ENCODE measurements at places on chromosomes 6 and 20.

- no peak for DNase-seq
Measured at GRCh38 chr20:19802492-19803158, 44.6 kb downstream of the RIN2 start.

GRCh38 chr6:37072526-37072925 is 67.1 kb downstream of the FGD2 start:
- no peak for DNase-seq

GRCh38 chr20:8909596-8909995 is 159.3 kb upstream of the PLCB4 start:
- no peak for DNase-seq

- DNase-seq, result no peak
Measured at GRCh38 chr6:96065213-96065612, 49.4 kb downstream of the FUT9 start.

DNA sequence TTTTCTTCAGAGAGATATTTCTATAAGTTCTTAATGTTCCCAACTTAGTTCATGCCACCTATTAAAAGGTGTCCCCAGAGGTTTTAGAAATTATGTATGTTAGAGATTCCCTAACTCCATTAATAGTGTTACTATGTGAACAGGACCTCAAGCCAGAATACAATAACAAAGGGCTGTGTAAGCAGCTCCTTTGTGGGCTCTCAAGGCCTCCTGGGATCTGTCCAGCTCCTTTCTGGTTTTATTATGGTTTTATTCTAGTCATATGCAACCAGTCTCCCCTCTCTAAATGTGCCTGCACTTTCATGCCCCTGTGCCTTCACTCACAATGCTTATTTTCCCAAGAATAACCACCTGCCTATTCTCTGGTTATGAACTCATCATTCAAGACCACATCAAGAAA is 22.7 kb downstream of the NRSN1 start:
- no peak for DNase-seq

DNA sequence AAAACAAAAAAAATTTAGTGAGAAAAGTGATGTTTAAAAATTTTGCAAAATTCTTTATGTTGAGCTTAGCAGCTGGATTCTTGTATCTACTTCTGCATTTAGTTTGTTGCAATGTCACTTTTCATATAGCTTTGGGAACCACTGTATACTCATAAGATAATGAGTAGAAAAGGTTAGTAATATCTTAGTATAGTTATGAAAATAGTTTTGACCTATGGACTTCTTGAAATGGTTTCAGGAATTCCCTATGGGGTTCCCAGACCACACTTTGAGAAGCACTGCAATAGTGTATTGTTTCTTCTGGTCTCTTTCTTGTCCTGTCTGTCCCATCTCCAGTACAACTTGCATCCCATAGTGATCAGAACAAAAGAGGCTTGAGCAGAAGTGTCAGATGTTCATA is 29.4 kb downstream of the PPP1R16B start:
- DNase-seq, result no peak

- DNase-seq, result no peak
Measured at GRCh38 chr20:49448917-49449316, 33.6 kb downstream of the KCNB1 start.

DNA sequence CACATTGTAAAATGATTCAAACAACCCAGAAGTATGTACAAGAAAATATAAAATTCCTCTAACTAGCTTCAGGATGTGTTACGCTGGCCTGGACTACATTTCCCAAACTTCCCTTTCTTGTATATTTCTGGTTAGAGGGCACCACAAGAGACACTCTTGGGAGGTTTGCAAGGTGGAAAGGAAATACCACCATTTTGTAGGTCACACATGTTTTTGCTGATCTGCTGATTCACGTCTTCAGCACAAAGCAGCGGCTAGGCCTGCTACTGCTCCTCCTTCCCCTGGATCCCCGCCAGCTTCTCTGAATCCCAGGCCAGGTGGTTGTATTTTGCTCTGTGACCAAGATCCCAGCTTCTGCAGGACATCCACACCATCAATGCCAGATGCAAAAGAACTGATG is 104.2 kb downstream of the AGPAT4 start:
- DNase-seq, result no peak

GRCh38 chr6:109292420-109292819 is 89.8 kb downstream of the CD164 start:
- DNase-seq, result no peak

DNA sequence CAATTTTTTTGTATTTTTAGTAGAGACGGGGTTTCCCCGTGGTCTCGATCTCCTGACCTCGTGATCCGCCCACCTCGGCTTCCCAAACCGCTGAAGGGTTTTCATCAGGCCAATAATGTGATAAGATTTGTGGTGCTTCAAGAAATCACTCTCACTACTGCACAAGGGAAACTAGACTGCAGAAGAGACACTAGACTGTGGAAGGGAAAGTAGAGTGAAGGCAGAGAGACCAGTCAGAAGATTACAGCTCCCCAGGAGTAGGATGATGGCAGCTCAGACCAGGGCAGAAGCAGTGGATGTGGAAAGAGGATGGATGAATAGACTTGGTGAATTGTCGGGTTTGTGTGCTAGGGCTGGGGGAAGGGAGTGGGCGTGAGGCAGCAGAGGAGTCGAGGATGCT is 48.0 kb upstream of the GTSF1L start:
- no peak for DNase-seq

- no peak for DNase-seq
Measured at GRCh38 chr6:167119670-167120582, 3.0 kb upstream of the CCR6 start.

DNA sequence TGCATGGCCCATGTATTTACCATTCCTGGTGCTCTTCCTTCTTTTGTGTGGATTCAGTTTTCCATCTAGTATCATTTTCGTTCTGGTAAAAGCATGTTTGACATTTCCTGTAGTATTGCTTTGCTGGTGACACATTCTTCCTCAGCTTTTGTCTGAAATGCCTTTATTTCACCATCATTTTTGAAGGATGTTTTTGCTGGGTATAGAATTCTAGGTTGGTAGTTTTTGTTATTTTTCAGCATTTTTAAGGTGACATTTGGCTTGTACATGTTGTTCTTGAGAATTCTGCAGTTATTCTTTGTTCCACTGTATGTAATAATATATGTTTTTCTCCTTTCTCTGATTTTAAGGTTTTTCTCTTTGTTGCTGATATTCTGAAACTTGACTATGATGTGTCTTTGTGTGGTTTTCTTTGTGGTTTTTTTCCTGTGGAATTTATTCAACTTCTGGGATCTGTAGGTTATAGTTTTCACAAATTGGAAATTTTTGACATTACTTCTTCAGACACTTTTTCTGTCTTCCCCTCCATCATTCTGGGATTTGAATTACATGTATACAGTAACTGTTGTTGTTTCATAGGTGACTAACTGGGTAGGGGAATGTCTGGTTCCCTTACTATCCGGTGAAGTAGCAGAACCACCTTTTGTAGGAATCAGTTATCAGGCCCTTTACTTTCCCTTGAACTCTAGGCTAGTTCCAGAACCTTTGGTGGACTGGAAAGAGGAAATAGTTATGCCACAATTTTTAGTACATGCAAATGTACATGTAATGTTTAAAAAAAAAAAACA is 30.2 kb downstream of the SNX9 start:
- no peak for DNase-seq

- DNase-seq, result peak; percentile 56
Measured at GRCh38 chr6:35402136-35402855, 49.8 kb upstream of the FANCE start.

DNA sequence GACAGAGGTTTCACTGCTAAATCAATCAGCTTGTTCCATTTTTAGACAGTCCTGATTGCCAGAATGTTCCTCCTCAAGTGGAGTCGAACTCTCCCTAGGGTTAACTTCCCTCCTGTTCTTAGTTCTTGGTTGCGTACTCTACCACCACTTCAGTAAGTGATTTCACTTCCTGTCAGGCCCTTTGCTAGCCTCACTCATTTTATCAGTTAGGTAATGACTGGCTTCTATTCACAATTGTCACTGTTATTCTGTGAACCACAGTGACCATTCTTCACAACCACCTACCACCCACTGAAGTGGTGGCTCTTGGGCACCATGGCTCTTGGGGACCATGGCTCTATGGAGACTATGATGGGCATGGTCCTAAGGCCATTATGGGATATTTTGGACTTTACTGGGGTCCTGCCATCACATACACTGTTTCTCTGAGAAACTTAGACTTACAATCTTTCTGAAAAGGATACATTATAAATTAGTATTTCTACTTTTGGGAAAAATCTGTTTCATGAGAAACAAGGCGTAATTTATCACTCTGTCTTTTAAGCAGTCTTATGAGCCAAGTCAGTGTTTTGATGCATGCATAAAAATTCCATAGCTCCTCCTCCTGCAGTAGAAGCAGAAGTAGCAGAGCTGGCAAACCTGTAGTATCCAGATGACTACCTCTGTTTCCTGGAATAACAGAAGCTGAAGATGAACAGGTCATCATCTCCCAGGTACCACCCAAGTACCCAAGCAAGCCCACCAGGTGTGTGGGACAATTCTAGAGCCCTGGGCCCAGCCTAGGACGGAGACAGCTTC is 66.3 kb downstream of the ATXN1 start:
- DNase-seq, result no peak

- peak; percentile 98 for DNase-seq
Measured at GRCh38 chr20:25310268-25310920, 62.5 kb downstream of the PYGB start.

GRCh38 chr6:141922898-141923297 is 209.8 kb upstream of the GJE1 start:
- DNase-seq, result no peak

DNA sequence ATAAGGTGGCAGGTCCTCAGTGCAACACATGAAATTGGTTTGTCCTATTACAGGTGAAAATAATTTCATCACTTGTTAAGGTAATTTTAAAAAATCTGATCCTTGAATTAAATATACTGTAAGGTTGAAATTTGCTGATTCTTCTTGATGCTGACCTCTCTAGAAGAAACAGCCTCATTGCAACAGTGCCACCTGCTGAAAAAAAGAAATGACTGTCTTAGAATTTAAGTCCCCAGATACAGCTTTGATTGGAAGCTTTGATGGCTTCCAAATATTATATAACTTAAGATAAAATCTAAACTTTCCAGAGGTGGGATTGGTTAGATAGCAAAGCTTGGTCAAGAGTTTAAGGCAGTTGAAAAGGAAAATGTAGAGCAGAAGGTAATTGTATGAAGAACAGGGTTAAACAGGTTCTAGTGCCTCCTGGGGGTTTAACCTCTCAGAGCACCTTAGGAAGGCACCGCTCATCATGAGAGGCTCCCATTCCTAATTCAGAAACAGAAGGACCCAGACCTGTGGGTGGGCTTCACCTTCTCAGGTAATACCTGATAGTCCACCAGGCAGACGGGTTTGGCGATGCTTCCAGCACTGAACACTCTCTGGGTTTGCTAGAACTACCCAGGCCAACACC is 401.0 kb downstream of the PAX1 start:
- no peak for DNase-seq

- DNase-seq, result no peak
Measured at GRCh38 chr6:88512951-88513350, 346.8 kb upstream of the CNR1 start.

DNA sequence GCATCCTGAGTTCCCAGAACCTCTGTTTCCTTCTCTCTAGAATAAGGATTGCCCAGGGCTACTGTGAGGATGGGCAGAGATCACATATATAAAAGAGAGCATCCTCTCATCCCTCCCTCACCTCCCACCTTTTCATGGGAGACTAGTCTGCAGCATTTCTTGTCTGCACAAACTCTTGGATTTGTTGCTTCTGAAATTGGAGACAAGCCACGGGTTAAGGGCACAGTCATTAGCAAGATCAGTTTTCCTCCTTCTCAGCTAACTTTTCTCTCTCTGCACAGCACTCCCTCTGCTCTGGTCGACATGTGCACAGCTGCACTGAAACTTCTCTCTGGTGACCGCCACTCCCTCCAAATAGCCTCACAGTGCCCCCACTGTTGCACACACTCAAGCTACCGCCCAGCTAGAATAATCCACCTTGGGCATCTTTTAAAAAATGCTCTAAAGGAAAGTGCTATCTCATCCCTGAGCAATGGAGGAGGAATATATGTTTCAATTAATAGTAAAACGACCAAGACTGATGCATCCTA is 50.9 kb upstream of the DUSP22 start:
- DNase-seq, result no peak

- no peak for DNase-seq
Measured at GRCh38 chr20:39318911-39319310, 356.8 kb downstream of the DHX35 start.

- DNase-seq, result no peak
Measured at GRCh38 chr6:73722318-73723060, 26.5 kb downstream of the CD109 start.

DNA sequence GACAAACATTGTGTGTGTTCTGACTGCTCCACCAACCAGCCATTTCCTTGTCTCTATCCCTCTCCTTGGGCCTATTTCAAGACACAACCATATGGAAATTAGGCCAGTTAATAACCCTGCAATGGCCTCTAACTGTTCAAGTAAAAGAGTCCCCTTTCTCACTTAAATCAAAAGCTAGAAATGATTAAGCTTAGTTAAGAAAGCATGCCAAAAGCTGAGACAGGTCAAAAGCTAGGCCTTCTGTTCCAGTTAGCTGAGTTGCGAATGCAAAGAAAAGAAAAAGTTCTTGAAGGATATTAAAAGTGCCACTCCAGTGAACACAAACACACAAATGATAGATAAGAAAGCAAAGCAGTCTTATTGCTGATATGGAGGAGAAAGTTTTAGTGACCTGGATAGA is 22.5 kb downstream of the SERINC1 start:
- DNase-seq, result no peak

DNA sequence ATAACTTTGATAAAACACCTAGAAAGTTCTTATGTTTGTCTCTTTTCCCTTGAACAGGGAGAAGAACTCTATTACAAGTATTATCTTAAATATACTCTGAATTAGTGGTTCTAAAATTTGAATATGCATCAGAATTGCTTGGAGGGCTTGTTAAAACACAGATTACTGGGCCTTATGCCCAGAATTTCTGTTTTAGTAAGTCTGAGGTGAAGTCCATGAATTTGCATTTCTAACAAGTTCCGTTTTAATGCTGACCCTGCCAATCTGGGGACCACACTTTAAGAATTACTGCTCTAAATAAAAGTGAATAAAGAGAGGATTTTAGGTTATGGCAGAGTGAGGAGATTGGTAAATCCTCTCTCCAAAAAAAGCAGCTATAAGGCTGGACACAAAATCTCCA is 168.1 kb upstream of the FLRT3 start:
- DNase-seq, result no peak

DNA sequence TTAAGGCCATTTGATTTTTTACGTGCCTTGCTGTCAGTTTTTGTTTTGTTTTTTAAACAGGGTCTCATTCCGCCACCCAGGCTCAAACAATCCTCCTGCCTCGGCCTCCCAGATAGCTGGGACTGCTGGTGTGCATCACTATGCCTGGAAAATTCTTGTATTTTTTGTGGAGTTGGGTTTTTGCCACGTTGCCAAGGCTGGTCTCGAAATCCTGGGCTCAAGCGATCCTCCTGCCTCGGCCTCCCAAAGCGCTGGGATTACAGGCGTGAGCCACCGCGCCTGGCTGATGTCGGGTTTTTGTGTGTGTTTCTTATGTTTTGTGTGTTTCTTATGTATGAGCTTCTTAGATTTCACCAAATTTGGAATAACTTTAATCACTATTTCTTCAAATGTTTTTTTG is 104.8 kb downstream of the TAF4 start:
- no peak for DNase-seq
